ENCODE measurements at places on chromosomes 12 and 14.
A peak's percentile ranks its signal among the peaks of the same experiment; 100 is the strongest.

DNA sequence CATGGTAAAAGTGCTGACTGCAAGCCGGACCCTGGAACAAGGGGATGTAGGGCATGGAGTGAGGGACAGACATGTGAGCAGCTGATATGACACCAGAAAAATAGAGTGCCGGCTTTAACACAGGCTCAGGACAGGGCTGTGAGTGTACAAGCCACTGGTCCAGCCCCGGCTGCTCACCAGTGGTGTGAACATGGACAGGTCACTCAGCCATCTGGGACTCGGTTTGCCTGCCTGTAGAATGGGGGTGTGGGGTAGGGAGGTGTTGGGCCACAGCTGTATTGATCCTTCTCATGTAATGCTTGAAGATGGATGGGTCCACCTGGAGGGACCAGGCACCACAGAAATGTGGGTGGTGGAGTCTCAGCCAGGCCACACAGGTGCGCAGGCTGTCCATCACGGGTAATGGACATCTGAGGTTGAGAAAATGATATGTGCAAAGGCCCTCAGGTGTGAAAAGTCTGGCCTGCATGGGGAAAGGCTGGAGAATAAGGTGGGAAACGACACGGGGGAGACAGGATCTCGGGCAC, 10.6 kb upstream of the KRT74 start:
- peaks cover 40% of the 10 kb centered on the region for H3K4me1 ChIP-seq
- no peak overlapping the region for H3K27ac ChIP-seq
- no peaks in the 10 kb centered on the region for H3K36me3 ChIP-seq
- DNase-seq: peak; percentile 13

DNA sequence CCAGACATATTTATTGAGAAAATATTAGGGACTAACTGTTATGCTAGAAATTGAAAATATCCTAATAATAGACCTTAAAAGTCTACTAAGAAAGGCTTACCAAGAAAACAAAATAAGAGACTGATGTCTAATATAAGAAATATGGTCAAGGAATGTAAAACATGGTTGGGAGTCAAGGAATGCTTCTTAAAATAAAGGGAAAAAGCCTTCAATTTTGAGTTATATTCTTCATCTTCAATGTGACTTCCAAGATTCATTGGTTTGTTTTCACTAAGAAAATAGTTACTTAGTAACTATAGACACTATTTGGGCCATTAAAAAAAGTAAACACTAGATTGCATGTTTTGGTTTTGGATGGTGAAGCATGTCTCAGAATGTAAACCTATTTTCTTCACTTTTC, 88.1 kb upstream of the ETV6 start:
- no peaks in the 10 kb centered on the region for H3K27me3 ChIP-seq
- DNase-seq: no peak
- H3K4me3 ChIP-seq: no peak overlapping the region
- no peaks in the 10 kb centered on the region for H3K36me3 ChIP-seq

DNA sequence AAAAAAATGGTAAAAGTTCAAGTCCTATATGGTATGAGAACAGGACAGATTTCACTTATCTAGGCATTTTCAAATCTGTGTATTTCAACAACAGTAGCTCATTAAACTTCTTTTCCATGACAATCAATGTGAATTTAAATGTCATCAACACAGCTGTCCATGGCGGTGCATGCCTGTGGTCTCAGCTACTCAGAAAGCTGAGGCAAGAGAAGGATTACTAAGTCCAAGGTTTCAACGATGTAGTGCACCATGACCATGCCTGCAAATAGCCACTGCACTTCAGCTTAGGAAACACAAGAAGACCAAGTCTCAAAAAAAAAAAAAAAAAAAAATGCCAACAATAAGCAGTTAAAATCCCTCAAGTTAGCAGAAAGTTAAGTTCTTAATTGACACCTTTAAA, 214.6 kb downstream of the C12orf50 start:
- no peak for DNase-seq
- H3K4me1 ChIP-seq: peaks cover 9% of the 10 kb centered on the region
- no peak overlapping the region for H3K27ac ChIP-seq
- H3K4me3 ChIP-seq: no peak overlapping the region

DNA sequence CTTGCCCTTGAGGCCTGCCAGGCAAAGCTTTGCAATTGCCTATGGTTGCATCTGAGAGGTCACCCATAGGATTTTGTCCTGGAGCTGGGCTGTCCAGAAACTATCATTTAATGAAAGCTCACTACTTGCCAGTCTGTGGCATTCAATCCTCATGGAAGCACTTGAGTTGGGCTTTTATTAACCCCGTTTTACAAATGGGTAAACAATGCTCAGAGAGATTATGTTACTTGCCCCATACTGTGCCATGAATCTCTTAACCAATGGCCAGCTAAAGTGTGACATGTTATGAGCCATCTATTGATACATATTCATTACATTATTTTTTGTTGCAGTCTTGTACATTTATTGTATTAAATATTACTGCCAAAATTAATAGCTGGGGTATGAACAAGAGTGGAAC, 35.9 kb downstream of the PDZRN4 start:
- no peaks in the 10 kb centered on the region for H3K36me3 ChIP-seq
- H3K4me3 ChIP-seq: no peak overlapping the region
- no peaks in the 10 kb centered on the region for H3K4me1 ChIP-seq
- no peak overlapping the region for H3K27ac ChIP-seq

GRCh38 chr12:116620492-116621191, 61.5 kb downstream of the MAP1LC3B2 start:
- no peak for DNase-seq
- no peaks in the 10 kb centered on the region for H3K36me3 ChIP-seq
- H3K4me3 ChIP-seq: no peak overlapping the region
- no peak overlapping the region for H3K27ac ChIP-seq
- no peaks in the 10 kb centered on the region for H3K27me3 ChIP-seq

GRCh38 chr14:88025313-88025712, 20.4 kb downstream of the GPR65 start:
- H3K4me3 ChIP-seq: no peak overlapping the region
- no peak for DNase-seq
- H3K27ac ChIP-seq: no peak overlapping the region
- no peaks in the 10 kb centered on the region for H3K4me1 ChIP-seq

DNA sequence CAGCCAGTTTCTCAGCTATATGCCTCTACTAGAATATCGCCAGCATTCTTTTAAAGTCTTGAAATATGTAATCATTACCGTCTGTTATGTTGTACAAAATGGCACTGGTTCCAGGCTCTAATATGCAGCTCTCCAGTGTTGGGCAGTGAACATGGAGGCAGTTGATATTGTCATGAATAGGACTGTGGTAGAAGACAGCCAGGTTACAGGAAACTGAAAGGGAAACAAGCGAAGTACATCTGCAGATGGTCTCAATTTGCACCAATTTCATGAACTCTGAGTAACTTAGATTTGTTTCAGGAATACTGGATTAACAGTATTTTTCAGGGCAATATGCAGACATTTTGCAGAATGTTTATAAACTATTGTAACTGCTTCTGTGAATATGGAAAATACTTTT, 13.4 kb upstream of the KLHL42 start:
- H3K4me1 ChIP-seq: peaks cover 2% of the 10 kb centered on the region
- no peak overlapping the region for H3K4me3 ChIP-seq
- H3K27ac ChIP-seq: no peak overlapping the region

GRCh38 chr14:100409651-100410050, 86.5 kb downstream of the SLC25A47 start:
- H3K4me1 ChIP-seq: peaks cover 26% of the 10 kb centered on the region
- peak overlapping the region; percentile 2 for H3K27ac ChIP-seq
- H3K36me3 ChIP-seq: no peaks in the 10 kb centered on the region
- no peak for DNase-seq
- H3K27me3 ChIP-seq: no peaks in the 10 kb centered on the region
